ENCODE measurements at places on chromosomes 7 and 10.

DNA sequence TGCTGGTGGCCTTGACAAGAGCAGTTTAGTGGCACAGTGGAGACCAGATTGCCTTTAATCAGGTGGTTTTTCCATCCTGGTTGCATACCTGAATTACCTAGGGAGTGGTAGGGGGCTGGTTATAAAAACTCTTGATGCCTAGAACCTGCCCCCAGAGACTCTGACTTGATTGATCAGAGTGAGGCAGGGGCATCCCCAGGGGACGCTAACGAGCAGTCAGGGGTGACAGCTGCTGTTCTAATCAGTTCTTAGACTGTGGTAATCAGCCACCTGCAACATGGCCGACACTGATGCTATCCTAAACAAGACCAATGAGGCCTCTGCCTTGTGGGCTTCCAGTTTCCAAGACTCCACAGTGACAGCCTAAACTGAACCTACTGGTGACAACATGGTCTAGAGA lies 2.0 kb upstream of the OPALIN start:
- no peak for DNase-seq

DNA sequence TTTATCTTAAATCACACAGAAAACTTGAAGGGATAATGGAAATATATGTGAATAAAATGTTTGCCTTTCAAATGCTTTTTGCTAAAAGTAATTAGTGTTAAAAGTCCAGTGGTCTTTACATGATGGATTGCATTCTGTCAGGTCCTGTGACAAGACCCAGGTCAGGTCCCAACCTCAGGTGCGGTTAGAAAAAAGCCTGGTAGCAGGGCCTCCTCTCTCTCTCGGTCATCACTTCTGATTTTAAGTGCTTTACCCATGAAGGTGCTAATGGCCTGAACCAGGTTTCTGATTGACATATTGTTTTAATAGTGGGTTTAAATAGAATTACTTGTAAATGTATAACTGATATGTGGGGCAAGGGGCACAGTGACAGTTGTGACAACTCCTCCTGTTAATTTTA lies 736.3 kb downstream of the POM121L12 start:
- no peak for DNase-seq

DNA sequence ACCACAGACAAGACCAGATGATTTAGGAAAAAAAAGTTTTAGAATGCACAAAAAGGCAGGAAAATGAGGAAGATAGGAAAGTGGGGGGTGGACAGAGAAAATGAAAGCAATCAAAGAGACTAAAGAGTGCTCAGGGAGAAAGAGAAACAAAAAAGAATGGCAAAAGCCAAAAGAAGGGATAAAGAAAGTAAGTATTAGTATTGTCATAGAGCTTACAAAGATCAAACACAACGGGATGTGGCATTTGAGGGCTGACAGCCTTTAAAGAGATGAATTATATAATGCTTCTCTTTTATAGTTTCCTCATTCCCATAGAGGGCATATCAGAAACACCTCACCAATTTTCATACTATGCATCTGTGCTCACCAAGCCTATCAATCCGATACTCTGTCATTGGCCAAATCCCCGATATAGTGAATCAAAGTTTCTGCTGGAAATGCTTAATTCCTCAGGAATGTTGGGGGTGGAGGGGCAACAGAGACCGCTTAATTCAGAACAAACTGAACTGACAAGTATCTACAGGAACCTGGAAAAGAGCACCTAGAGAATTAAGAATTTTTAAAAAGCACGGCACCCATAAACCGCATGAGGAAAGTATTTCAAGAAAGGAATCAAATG lies 2.7 kb downstream of the COG5 start:
- DNase-seq: no peak

DNA sequence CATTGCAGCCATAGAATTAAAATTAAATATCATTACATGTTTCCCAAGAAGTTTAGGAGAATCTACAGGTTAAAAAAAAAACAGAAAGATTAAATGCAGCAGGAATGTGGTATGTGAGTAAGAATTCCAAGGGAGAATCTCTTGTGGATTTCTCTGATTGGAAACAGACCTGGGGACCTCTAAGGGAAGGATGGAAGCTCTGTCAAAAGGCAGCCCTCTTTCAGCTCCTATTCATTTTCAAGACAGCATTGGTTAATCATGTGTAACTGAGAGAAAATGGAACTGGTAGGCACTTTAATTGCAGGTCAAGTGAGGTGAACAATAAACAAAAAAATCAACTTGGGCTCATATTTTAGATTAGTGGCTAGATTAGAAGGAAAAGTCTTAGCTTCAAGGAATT lies 81.4 kb upstream of the MTPN start:
- DNase-seq: no peak

DNA sequence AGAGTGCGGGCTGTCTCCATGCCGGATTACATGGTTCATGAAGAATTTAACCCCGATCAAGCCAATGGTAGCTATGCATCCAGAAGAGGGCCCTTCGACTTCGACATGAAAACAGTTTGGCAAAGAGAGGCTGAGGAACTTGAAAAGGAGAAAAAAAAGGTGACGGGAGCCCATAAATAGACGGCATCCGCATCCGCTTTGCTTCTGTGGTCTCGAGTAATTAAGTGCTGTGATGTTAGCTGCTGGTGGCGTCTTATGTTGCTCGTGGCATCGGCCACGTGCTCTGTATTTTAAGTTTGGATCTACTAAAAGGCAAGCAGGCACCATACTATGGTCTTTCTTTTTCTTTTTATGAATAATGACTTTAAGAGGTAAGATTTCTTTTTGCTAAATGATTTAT lies 11.1 kb downstream of the C7orf57 start:
- DNase-seq: no peak

DNA sequence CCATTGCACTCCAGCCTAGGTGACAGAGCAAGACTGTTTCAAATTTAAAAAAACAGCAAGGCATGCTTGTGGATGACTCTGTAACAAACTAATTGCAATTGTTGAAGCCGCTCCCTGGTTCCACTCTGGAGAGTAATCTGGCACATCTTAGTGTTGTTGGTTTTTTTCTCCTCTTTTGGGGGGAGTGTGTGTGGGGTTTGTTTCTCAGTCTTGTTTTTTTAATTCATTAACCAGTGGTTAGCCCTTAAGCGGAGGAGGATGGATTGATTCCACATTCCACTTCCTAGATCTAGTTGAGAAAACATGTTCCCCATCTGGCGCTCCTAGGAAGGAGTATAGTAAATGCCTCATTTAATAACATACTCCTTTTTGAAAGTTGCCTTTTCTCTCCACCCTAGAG lies 8.6 kb upstream of the ZNF713 start:
- no peak for DNase-seq

DNA sequence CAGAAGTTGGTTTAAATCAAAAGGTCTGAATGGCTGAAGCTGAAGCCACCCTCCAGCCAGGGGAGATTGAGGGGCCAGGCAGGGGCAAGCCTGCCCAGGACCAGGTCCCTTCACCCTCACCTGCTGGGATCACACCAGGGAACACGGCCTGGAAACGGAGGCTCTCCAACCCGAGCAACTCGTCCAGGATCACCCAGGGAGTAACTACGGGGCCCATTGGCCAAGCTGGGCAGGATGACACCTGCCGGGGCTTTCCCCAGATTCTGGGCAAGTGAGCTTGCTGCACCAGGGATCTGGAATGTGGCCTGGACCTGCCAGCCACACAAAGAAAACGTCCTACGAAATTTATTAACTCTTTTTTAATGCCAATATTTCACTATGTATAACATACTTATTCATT lies 30.4 kb upstream of the PPP2R2D start:
- no peak for DNase-seq

DNA sequence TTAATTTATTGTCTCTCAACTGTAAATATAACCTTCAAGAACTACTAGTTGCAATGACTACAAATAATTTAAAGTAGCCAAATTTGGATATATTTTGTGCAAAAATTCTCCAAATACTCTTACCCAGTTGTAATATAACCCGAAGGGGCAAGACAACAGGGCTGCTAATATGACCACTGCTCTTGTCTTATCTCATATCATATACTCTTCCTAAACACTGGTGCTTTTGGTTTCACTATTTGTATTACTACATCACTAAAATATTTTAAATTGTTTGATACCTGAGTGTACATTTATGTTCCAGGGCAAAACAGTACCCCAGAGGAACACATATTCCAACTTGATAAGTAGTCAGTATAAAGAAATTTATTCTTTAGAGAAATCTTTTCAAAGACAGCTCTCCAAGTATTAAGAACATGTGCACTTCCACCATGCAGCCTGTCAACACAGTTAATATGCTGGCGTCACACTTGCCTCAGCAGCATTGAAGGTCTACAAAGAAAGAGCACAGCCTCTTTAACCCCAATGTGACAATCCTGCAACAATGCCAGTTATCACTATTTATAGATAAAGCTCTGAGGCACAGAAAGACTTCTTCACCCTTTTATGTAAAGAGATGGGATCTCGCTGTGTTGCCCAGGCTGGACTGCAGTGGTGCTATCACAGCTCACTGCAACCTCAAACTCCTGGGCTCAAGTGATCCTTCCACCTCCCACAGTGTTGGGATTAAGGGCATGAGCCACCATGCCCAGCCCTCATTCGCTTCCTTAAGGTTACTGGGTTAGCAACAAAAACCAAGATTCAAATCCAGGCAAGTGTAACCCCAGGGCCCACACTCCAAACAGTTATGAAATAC lies 37.8 kb downstream of the RHEB start:
- DNase-seq: no peak

GRCh38 chr10:103757531-103758293 lies 97.7 kb downstream of the SH3PXD2A start:
- DNase-seq: peak; percentile 80

DNA sequence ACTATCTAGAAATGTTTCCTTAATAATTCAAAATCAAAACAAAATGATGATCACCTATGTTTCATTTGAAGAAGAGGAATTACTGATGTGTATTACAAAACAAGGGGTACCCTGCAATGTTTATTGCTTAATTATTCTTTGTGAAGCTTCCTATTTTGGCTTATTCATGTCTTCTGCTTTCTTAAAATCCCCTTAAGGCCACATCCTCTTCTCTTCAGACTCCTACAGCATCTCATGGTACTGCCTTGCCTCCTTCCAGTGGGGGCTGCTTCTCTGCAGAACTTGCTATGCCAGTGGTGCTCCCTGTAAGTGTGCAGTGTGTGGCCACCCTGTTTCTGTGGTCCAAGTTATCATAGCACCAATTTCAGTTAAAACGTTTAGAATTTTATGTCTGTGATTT lies 35.0 kb downstream of the CCDC146 start:
- no peak for DNase-seq

DNA sequence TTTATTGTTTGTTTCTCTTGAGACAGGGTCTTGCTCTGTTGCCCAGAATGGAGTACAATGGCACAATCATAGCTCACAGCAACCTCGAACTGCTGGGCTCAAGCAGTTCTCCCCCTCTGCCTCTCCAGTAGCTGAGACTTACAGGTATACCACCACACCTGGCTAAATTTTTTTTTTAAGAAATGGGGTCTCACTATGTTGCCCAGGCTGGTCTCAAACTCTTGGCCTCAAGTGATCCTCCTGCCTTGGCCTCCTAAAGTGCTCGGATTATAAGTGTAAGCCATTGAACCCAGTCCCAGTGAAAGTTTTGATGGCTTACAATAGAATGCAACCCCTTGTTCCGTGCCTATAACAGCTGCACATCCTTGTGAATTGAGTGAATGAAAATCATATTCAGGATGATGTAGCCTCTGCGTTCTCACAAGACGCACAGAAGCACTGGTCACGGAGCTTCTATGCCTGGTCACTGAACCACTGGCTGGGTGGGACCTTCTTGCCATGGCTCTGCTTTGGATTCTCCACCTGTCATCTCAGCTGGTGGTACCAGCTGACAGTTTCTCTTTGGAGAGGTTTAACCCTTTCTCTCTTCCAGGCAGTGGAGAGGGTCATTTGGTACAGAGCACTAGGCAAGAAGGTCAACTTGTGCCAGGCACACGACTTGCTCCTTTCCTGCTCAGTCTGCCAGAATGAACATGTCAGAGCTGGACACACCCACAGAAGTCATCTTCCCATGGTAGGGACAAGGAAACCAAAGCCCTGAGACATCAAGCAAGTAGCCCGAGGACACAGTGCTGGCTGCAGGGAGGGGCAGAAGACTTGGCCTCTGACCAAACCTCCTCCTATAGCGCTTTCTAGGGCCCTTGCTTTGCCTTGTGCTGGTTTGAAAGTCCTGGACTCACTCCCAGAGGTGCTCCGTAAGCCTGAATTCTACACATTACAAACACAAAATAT lies 89.6 kb downstream of the ATXN7L1 start:
- DNase-seq: no peak

DNA sequence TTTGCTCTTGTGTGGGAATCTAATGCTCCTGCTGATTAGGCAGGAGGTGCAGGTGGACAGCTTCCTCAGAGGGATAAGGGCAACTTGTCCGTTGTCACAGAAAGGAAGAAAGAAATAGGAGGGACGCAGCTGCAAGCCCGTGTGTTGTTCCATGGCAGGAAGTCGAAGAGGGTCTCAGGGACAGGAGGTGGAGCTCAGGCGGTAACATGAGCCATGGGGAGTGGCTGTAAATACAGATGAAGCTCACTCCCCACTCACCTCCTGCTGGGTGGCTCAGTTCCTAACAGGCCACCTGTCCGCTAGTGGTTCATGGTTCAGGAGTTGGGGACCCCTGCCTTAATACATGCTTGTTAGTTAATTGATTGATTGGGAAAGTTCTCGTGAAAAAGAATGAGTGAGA lies 101.7 kb upstream of the SFMBT2 start:
- no peak for DNase-seq

- DNase-seq: no peak
These were observed 90.6 kb downstream of the MARCHF5 start for GRCh38 chr10:92381543-92381954.

DNA sequence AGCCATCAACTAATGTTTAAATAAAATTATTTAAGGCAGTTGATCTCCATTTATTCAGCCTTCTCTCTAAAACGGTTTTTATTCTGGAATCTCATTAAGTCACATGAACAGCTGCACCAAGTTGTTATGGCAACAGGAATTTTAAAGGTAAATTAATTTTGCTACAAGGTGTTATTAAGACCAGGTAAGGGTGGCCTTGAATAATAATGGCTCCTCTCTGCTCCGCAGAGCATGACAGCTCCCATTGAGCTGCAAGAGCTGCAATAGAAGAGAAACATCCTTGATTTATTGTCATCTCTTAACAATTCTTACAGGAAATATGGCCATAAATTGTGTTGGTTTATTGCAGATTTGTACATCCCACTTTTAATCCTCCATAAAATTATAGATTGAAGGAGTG lies 165.8 kb downstream of the KLF6 start:
- DNase-seq: no peak

GRCh38 chr10:69686866-69687265 lies 56.8 kb downstream of the FAM241B start:
- no peak for DNase-seq

DNA sequence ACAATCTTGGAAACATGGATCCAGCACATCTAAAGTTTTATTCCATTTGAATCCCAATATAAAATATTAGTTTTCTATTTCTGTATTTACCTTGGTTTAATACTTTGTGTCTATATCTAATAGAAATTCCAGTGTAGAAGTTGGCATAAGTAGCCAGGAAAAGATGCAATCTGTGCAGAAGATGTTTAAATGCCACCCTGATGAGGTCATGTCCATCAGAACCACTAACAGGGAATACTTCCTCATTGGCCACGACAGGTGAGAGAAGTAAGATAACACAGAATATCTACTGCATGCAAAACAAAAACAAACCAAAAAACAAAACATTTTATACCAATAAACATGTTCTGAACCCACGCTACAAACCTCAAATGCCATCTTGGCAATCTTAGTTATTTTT lies 15.7 kb downstream of the PLEKHS1 start:
- no peak for DNase-seq

- peak; percentile 3 for DNase-seq
These were observed 85.6 kb upstream of the FRMD4A start for GRCh38 chr10:14416308-14416700.

- DNase-seq: no peak
These were observed 175.7 kb upstream of the MEOX2 start for GRCh38 chr7:15862016-15862780.
